Skeletal muscle cell (primary cell): ENCODE measurements at places on chromosomes 2 and 18.

- DNase-seq: no peak
These were observed 60.0 kb downstream of the ZEB2 start for GRCh38 chr2:144459937-144460336.

GRCh38 chr2:149021761-149022160 lies 16.7 kb upstream of the LYPD6B start:
- DNase-seq: no peak

DNA sequence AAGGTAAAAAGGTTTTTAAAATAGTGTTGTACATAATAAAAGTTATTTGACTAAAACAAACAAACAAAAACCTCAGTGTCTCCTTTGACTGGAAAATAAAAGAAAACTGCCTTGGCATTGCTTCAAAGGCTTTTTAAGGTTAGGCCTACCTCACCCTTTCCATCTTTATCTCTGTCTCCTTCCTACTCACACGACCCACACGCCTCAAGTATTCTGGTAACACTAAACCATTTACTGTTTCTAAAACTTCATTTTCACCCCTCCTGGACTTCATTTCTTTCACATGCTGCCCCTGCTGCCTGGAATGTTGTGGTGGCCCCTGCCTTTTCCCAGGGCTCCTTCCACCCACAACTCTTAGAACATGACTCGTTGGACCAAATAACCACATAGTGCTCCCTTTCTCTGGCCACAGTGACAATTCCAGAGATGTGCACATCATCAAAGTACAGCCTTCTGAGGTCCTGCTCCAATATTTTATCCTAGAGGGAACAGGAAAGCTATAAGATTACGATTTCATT lies 54.0 kb downstream of the ERBB4 start:
- no peak for DNase-seq

GRCh38 chr2:231612109-231612455 lies 19.4 kb downstream of the TEX44 start:
- DNase-seq: no peak

DNA sequence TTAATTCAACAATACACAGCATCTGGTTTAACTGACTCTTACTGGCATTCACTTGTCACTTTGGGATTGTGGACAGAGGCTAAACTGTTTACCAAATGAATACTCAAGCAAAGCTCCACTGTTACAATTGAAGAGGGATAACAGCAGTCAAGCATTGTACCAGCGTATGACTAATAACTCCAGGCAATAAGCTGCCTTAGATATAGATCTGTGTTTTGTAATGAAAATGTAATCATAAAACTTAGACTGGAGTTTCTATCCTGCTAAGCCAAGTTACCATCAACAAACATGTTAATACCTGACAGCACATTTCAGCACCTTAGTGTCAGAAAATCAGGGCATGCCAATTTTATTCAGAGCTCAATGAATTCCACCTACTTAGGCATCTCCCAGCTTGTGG lies 889.5 kb downstream of the EPHA4 start:
- DNase-seq: no peak

DNA sequence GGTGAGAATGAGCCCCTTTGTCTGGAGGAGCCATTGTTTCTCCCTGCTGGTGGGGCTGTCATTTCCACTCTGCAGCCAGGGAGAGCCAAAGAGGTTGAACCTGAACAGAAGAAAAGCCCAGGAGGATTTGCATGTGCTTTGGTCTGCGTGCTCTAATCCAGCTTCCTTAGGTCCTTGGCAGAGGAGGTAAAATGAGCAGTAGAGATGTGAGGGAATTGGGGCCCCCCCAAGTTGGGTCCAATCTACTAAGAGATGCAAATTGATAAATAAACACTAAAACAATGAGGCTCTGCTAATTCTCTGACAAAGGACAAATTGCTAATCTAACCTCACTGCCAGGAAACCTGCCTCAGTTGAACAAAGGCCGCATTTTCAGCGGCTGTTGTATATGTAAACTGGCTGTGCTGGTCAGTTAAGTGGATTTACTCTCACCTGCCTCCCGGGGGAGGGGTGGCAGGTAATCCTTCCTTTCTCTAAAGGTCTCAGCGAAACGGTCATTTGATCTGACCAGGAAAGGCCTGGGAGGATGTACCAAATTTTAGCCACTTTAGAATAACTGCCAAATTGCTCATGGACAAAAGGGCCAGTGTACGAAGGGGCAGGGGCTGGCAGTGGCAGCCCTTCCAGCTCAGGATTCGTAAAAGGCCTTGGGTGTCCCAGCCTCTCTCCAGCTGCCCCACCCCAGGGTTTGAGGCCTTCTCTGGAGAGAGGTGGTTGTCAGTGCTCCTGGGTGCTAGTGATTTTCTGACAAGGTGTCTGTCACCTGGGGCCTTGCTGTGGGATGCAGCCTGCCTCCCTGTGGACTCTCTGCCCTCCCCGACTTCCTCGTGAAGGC lies 193.6 kb downstream of the MIB1 start:
- DNase-seq: no peak
